ENCODE measurements at places on chromosomes 16 and 17. TPM values are rescaled to one million over a fixed set of nuclear protein-coding genes. Genes with fewer than 3 reads are reported as not detected.

GRCh38 chr16:11047057-11047456 is 102.7 kb downstream of the CLEC16A start:
- no peak for DNase-seq

DNA sequence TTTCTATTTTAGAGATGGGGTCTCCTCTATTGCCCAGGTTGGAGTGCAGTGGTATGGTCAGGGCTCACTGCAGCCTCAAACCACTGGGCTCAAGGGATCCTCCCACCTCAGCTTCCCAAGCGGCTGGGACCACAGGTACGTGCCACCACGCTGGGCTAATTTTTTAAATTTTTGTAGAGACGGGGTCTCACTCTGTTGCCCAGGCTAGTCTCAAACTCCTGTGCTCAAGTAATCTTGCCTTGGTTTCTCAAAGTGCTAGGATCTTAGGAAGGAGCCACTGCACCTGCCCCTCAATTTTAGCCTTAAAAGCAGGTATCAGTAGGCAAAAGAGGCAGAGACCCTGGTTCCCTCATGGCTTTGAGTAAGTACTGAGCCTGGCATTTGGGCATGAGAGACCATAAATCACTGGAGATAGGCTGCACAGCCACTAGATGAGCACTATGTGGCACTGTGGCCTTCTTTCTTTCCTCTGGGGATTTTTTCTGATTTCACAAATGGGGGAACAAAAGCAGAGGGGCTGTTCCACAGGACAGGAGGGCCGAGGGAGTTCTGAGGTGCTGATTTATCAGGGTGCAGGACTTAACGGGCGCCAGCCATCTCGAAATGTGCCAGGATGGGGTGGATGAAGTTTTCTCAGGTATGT is 82.2 kb downstream of the PLXDC1 start:
- DNase-seq = no peak

DNA sequence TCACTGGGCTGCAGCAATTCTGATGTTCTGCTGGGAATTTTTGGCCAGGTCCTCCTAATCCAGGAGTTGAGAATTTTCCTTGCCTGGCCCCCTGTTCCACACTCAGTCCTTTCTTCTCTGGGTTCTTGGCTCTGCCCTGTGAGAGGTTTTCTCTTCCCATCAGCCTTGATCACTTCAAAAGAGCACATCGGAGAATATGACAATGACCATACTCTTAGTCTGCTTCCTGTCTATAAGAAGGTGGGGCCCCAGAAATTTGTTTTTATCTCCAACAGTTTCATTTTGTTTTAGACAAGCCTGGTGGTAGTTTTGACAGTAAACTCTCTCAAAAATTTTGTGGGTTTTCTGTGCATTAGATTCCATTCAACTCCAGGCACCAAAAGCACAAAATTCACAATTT is 70.7 kb downstream of the C17orf67 start:
- DNase-seq = no peak

DNA sequence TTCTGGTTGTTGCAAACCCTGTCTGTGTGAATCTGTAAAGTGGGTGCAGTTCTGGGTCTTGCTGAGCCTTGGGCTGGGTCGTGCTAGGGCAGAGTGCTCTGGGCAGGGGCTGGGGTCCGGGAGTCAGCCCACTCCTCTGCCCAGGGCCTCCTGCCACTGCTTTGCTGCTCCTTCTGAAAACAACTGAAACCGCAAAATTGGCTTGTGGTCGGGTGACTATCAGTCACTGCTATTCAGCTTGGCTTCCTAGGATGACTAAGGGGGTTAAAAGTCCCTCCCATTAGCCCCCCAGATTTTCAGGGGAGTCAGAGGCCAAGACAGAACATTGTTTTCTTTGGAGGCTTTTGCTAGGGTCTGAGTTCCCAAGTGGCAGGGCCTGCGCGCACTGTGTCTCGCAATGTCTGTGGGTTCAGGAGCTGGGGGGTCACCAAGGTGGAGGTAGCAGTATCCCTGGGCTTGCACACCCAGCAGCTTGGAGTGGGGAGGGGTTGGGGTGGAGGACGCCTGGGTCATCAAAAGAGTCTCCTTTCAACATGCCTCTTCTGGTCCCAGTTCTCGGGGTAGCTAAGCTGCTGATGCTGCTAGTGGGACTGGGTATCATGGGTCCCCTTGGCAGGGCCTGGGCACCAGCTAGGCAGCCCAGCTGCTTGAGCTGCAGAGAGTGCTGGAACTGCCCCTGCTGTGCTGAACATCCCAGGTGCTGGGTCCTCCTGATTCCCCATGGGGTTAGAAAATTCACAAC is 13.5 kb upstream of the TBX21 start:
- peak; percentile 80 for DNase-seq

GRCh38 chr16:48597563-48598387 is 12.2 kb downstream of the N4BP1 start:
- DNase-seq = no peak

DNA sequence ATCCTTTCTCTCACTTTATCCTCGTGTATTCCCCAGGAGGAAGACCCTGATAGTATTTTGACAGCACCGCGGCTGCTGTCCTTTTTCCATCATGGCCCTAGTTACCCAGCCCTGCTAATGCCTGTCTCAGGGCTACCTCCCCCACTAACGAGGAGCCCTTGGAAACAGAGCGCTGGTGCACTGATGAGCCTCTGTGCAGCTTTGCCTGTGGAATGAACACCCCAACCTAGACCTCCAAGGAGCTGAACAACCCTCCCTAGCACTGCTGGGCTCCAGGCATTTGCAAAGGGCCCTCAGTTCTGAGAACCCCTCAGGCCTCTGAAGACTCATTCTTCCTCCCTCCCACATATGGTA is 23.3 kb upstream of the CCL1 start:
- no peak for DNase-seq

GRCh38 chr16:68760671-68761275 is 23.7 kb downstream of the CDH1 start:
- DNase-seq = peak; percentile 61

The TMEM107 gene
- 25.6 TPM for total RNA-seq

The GAS2L2 gene
- not detected for total RNA-seq

All from MG63 (cell line).